ENCODE measurements at places on chromosomes 12 and 14.
A peak's percentile ranks its signal among the peaks of the same experiment; 100 is the strongest.

GRCh38 chr14:21245813-21246212, 23.4 kb downstream of the HNRNPC start:
- no peak for DNase-seq

DNA sequence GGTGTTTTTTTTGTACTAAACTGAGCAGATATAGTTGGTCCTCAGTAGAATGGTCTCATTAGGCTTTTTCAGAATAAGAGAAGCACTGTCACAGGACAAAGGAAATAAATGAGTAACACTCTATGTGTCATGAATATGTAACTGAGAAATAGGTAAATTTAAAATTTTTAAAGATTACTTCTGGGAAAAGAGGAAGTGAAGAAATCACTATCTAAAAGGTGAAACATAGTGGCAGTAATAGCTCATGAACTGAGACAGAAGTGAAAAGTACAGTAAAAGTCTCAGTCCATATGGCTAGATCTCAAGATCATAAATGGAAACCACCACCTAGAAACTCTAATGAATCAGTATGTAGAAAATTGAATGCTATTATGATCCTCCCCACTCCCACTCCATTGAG, 89.3 kb upstream of the TTC7B start:
- no peak for DNase-seq

DNA sequence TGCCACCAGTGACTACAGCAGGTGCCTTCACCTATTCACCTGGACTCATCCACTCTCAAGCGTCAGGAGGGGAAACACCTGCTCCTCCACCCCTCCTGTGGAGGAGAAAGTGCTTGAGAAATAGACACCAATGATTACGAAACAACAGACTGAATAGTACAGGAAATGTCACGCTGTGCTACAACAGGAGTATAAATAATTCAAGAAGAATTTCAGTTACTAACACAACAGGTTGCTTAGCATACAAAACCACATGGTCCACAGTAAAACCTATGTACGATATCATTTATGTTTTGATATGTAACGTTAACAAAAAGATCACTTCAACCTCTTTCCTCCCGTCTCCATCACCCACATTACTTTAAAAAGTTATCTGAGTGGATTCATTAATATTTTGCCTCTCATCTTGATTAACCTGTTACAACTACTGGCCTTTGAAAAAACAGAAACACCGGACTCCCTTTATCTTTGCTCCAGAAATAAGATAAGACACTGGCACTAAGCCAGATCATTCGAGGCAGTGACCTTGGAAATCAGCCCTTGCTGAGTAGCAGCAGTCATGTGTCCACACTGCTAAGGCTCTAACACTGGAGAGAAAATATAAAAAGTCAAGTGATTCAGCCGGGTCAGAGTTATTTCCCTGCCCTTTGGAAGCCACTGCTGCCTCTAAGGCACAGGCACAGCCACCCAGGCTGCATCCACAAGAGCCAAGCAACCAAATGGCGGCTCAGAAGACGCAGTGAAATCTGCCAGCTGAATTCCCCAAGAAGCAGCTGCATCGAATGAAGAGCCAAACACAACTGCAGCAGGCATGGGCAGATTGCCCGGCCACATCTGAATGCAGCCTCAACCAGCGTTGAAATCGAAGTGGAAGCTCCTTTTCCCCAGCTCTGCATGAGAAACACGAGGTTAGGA, 40.9 kb downstream of the NT5DC3 start:
- DNase-seq = peak; percentile 76

- no peak for DNase-seq
Observed at GRCh38 chr12:52496590-52497071, 3.6 kb upstream of the KRT6A start.
